ENCODE measurements at places on chromosomes 3 and 15. TPM values are rescaled to one million over a fixed set of nuclear protein-coding genes. Genes with fewer than 3 reads are reported as not detected.

DNA sequence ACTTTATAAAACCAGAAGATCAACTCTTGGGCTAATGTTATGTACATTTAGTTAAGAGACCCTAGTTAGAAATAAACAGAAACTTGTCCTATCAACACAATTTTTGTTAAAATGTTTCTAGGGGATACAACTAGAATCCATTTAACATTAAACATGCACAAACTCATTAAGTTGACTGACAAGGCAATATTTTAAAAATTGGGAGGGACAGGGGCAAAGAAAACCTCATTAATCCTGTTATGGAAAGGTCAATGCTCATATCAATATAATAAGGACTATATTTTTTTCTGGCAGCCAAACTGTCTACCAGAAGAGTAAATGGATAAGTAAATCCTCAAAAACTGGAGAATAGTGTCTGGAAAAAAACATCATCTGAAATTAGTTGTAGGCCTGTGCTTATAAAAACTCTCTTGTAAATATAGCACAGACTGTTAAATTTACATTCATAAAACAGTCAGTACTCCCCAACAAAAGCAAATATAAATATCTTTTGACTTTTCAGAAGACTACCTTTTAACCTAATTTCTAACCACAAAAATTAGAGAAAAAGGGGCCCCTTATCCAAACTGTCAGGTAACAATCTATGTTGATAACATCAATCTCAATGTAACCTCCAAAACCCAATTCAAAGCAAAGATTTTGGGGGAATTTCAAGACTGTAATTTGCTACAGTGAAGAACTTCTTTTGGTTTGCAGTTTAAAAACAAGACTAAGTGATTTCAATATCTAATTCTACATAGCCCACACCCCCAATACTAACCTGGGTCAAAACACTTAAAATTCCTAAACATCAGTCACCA lies 4.2 kb downstream of the TRA2B start:
- DNase-seq: no peak

GRCh38 chr15:73680549-73680948 lies 3.6 kb upstream of the CD276 start:
- DNase-seq: no peak

GRCh38 chr15:100693451-100693850 lies 91.1 kb downstream of the ASB7 start:
- DNase-seq: no peak

DNA sequence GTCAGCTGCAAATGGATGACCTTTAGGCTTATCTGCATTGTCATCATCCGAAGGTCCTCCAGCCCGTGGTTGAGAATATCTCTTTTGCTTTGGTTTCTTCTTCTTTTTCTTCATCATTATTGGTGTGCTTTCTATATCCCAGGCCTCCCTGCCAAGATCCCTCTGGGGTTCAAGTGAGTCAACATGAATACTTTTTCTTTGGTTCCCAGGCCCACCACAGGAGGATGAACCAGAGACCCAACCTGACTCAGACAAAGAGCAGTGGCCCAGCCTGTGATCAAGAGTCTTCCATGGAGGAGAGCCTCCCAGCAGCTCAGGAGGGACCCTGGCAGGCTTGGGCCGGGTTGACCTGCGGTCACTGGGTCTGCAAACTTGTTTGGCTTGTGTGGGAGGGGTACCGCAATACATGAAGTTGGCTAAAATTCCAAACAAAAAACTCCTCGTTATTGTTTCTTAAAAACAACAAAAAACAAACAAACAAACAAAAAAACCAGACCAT lies 104.2 kb downstream of the MAP4 start:
- no peak for DNase-seq

DNA sequence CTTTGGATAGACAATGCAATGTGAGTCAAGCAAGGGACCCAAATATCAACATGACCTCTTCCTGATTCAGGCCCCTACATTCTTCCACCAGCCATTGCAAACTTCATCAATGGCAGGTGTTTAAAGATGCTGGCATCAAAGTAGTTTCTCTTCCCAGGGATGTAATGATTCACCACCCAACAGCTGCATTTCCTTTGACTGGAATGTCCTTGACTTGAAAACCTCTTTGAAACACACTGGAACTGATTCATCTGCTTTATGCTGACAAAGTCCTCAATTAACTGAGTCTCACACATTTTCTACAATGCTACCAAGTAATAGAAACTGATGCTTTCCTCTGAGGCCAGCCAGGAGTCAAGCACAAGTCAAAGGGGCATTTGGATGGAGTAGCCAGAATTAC lies 385.5 kb downstream of the GBE1 start:
- no peak for DNase-seq

DNA sequence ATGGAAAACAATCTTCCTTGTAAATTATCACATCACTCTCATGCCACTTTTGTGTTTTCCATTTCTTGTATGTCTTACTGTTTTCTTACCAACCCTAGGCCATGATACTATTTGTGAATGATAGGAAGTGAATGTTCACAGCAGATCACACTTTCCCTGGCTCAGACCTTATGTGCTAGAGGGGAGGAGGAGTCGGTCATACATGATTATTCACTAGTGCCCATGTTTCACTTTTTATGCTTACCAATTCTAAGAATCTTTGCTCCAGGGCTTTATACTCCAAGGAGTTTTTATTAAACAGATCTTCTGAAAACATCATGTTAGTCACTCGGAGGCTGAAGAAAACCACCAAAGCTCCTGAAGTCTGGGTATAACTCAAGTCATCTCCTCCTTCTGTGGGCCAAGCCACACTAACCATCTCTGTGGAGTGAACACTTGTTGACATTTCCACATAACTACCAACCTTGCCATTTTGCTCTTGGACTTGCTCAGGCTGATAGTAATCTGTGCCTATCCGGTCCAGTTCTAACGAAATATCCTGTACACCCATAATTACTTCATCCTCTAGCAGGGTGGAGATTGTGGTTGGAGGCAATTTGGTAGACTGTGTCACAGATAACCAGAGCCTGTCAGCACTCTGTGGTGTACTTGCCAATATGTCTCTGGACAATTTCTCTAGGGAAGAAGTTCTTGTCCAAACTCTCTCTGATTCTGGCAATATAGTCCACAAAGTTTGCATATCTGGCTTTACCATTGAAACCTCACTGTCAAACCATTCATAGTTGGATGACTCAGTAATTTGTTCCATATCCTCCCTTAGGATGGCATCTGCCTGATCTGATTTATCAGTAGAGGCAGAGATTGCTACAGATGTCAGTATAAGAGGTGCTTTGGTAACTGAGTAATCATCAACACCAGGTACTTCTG lies 76.8 kb downstream of the IMPG2 start:
- no peak for DNase-seq

DNA sequence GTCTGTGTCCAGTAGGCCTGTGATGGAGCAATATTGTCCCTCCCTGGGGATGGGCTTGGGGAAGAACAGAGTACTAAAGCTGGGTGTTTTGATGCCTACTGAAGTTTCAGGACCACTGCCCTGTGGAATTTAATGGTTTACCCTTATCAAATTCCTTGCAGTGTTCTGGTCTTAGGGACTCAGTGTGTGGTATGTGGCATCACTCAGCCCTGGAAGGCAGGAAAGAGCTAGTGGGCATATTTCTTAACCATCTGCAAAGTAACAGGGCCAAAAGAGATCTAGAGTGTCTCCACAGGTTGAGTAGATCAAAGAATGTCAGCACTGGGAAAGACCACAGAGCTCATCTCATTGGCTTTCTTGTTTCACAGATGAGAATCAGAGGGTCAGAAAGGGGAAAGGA lies 11.8 kb upstream of the SCN10A start:
- no peak for DNase-seq

DNA sequence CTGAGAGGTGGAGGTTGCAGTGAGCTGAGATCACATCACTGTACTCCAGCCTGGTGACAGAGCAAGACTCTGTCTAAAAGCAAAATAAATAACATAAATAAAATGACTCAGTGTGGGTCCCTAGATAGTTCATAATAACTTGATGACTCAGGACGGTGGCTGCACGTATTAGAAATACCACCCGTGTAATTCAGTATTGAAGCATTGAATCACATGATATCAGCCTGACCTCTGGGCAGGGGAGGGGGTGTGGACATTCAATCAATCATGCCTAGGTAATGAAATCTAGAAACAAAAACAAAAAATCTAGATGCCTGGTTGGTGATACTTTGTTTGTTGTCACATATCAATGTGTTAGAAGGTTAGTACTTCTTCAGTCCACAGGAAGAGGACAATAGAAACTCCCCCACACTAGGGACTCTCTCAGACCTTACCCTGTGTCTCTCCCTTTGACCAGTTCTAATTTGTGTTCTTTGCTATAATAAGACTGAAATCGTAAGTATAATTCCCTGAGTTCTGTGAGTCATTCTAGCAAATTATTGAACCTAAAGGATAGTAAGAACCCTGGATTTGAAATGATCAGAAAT lies 177.3 kb downstream of the GAP43 start:
- no peak for DNase-seq

DNA sequence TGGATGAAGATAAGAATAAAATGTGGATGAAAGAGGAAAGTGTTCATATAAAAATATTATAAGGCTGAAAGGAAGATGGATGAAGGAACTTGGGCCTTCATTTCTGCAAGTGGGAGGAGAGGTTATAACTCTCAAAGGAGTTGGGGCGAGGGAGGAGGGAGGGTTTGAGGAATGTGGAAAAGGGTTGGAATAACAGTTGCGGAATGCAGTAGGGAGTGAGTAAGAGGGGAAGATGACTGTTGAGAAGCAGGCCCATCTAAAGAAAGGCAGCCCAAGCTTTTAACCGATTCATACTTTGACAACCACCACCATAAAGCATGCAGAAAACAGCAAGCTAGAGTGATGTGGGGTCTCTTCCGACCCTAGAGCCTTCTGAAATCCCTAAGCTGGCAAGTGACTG lies 8.3 kb upstream of the TM4SF4 start:
- peak; percentile 55 for DNase-seq

DNA sequence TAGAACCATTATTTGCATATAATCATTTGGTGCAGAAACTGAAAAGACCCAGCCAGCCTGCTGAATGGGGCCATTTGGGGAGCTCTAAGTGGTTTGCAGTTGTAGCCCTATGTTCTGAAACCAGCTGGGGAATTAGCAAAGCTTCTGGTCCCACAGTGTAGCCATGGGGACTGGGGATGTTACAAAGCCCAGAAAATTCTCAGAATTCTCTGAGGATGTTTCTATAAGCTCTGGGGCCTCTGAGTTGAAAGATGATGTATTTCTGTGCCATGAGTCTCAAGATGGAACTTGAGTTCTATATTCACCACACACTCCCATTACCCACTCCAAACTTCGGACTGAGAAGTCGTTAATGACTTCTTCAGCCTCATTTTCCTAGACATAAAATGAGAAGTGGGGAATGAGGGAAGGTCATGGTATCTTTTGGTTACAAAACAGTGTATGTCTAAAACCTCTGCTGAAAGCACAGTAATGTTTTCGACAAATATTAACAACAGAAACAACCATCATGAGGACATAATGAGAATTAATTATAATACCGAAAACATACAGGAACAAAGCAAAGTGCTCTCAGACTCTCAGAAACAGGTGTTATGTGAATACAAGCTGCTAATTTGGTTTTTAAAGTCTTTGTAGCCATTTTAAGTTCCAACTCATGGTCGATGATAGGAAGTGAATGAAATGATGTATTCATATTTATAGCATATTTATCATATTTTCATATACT lies 89.4 kb downstream of the RFTN1 start:
- no peak for DNase-seq

Gene MCF2L2
- 6.4 TPM for total RNA-seq

Gene CCR5
- not detected for total RNA-seq

Gene ROPN1
- total RNA-seq: not detected

Gene ARMC8
- 43.2 TPM for total RNA-seq

Gene LTF
- total RNA-seq: not detected

Data from H7 (cell line).